NCI-H1694 treated with DMSO at 0.1 percent for 48 hours (cell line): ENCODE measurements at places on chromosomes 5 and 9.

- DNase-seq = no peak
Observed at GRCh38 chr9:113603773-113604172, 140.2 kb downstream of the RGS3 start.

DNA sequence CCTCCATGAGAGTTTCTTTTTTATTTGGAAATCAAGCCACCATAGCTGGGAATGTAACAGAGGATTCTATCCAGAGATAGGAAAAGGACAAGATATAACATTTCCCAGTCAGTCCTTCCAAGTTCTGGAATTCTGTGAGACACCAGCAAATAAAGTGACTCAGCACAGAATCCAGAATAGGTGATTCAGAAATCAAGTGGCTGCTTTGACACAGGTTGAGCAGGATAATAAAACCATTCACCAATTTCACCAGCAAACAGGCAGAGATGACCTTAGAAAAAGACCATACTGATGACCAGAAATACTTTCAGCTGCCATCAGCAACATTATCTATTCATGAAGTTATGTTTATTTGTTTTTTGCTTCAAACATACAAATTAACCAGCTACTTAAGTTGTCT is 491.5 kb upstream of the TUSC1 start:
- DNase-seq = no peak

GRCh38 chr5:176379881-176380280 is 8.5 kb downstream of the NOP16 start:
- DNase-seq = no peak

DNA sequence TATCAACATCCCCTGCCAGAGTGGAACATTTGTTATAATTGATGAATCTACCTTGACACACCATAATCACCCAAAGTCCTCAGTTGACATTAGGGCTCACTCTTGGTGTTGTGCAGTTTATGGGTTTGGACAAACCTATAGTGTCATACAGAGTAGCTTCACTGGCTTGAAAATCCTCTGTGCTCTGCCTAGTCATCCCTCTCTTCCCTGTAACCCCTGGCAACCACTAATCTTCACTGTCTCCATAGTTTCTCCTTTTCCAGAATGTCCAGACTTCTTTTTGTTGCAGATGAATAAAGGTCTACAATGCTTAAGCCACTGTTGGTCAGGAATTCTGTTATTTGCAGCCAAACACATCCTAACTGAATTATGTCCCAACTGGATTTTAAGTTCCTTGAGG is 22.5 kb upstream of the SUB1 start:
- no peak for DNase-seq

DNA sequence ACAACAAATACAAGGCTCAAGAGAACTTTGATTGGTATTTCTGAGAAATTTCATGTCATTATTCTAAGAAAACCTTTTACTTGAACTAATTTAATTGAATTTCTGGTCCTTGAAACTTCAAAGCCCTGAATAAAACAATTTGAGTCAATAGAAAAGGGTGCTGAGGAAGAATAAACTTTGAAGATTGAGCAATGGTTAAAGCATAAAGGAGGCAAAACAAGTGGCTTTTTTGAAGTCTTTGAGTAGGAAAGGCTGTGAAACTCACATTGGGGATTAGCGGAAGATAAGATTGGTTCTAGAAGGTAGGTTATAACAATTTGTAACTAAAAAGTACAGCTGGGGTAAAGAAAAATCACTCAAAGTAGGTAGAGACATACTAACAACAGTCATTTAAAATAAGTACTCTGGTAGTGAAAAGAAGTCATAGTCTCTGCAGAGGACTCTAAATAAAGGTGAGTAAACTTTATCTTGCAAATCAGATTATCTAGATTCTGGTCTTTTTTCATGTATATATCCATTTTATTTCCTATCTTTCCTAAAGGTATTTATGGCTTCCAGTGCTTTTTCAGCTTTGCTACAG is 6.4 kb upstream of the PLPP1 start:
- DNase-seq = no peak

- DNase-seq = no peak
Observed at GRCh38 chr5:39652036-39652435, 227.3 kb upstream of the DAB2 start.
